ENCODE measurements at places on chromosomes 4 and X. TPM values are rescaled to one million over a fixed set of nuclear protein-coding genes. Genes with fewer than 3 reads are reported as not detected.

Gene SHROOM2
- not detected for total RNA-seq

Gene TEX13C
- not detected for total RNA-seq

Gene USP26
- total RNA-seq = not detected

GRCh38 chr4:148396986-148397673 lies 45.1 kb downstream of the NR3C2 start:
- no peak for ATAC-seq

DNA sequence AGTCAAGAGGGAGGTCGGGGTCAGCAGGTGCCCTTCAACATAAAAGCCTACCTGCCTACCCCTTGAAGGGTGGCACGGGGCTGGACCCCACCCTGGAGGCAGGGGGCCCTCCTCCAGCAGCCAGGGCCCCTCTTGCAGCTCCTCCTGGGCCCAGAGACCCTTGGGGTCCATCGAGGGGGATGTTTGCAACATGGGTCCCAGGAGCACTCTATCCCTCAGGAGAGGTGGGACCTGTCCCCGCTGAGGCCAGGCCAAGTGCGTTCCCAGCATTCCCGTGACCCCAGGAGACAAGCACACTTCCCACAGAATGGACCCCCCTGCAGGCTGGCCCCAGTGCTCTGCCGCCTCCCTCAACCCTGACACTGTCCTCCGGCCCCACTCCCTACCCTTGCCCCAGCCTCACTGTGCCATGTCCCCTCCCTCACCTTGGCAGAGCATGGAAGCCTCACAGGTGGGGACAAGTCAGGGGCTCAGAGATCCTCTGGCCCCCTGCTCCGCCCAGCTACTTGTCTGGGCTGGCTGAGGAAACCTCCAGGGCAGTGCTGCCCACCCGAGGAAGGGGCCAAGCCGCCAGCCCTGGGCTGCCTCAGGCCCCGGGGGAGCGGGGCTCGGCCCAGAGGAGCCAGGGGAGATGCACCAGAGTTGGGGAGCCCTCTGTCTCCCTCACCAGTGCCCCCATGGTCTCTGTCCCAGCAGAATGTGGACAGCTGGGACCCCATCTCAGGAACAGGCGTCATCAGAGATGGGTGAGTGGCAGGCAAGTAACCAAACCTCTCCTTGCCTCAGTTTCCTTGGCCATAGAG lies 2.2 kb downstream of the MXD4 start:
- ATAC-seq = no peak

- ATAC-seq = no peak
Measured at GRCh38 chr4:76607266-76607799, 172.3 kb downstream of the SHROOM3 start.

DNA sequence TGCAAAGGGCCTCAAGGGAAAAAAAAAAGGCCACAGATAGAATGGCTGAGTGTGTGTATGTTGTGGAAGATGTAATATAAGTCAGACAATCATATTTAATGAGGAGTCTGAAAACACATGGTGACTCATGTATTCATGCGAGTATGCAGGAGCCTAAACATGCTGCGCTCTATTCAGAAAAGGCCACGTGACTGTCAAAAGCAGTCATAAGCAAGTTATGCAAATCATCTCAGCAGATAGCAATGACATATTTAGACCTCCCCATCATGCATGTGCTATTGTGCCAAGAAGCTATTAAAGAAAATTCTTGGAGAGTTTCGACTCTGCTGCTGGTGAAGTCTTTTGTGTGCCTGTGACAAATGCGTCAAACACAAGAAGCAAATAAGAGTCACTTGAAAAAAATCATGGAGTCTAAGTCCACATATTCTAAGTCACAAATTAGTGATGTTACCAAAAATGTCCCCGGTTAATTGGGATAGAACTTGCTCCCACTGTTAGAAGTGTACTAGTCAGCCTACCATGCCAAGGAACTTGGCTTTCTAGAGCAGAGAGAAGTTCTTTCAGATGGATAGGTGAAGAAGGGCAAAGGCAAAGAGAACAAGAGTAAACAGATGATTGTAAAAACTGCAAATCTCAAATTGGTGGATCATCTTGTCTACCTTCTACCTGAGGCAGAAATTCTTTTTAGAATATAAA lies 5.0 kb downstream of the LNX1 start:
- ATAC-seq = no peak

DNA sequence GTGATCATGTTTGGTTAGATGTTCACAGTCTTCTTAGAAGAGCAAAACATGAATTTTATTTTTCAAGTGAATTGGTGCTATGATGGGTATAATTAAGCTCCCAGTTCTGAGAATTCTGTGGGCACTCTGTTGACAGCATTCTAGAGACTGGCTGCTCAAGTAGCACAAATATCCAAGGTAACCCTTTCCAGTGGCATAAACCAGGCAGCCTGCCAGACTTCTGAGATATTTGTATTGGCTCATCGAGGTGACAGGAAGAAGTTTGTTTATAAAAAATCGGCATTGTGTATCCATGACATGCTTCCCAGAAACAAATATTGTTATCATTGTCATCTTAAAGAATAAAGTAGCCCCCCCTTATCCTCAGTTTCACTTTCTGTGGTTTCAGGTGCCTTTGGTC lies 28.3 kb downstream of the LANCL3 start:
- no peak for ATAC-seq

GRCh38 chr4:20684852-20685763 lies 15.2 kb upstream of the PACRGL start:
- ATAC-seq = no peak

DNA sequence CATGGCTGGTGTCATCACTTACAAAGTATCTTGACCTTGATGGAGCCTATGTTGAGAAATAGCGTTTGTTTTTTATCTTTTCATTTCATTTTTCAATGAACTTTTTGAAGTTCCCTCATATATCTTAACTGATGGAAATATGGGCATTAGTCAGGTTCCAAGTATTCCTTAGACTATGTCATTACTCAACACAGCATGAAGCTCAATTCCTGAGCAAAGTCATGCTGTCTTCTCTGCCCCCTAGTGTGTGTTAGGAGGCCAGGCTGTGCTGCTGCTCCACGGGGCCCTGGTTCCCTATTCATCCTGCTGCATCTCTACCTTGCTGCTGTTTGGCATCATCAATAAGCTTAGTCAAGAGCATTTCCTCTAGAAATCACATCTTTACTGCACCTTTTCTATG lies 40.9 kb downstream of the GPR143 start:
- no peak for ATAC-seq

All from activated T-helper 17 cell treated with anti-CD3 and anti-CD28 coated beads, Interleukin-2, amount 50 U/mL, for 72 hours (primary cell).